ENCODE measurements at places on chromosomes 5 and 9.

GRCh38 chr5:138875552-138875875 is 379 bp upstream of the LRRTM2 start:
- no peak for DNase-seq

DNA sequence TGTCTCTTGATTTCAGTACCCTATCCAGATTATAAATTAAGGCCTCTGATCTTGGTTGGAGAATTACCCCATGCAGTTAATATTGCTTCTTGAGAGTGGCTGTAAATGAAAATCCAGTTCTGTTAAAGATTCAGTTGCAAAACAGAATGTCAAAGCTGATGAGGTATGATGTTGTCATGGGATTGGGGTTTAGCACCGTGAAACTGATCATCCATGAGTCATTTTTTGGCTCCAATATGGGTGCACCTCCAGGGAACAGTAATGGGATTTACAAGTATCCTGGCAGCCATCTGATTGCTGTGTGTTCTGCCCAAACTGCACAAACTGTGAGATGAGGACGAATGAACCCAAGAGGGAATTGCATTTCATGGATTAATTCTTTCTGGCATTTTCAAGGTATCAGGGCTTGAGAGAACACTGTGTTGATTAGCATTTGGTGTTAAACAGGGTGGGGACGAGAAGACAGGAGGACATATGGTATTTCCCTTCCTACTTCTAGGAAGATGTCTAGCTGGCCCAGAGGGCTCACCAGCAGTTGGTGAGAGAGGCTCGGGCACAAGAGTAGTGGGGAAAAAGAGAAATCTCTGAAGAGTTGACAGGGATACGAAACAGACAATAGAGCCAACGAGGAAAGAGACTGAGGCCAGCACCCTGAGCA is 214.7 kb downstream of the GAS1 start:
- DNase-seq: no peak

DNA sequence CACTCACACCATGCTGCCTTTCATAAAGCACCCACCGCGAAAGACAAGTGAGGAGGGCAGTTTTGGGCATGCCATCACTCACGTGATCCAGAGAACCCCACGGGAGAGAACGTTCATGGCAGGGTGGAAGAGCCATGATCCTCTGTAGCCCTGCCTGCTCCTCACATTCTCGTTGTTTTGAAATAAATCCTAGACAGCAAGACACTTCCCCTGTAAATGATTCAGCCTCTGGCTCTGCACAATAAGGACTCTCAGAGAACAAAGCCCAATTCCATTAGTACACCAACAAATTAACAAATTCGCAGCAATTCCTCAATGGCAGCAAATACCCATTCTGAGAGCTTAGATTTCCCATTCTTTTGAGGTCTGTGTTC is 71.5 kb downstream of the WNK2 start:
- DNase-seq: no peak

- no peak for DNase-seq
Measured at GRCh38 chr9:27537027-27537435, 7.4 kb upstream of the MOB3B start.

DNA sequence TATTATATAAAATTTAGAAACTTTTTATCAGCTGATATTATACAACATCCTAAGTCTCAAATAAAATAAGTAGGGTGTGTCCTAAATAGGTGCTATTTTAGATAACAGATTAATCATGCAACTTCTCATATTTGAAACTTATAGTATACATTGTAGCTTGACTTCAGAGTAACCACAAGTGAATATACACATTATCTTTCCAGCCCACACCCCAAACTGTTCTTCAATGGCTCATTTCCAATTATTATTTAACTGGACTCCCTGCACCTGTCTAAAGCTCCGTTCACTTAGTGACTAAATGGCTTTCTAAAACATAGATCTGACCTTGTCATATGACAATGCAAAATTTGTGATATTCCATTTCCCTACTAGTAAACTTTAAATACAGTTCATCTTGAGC is 490.9 kb upstream of the RGMB start:
- DNase-seq: no peak

DNA sequence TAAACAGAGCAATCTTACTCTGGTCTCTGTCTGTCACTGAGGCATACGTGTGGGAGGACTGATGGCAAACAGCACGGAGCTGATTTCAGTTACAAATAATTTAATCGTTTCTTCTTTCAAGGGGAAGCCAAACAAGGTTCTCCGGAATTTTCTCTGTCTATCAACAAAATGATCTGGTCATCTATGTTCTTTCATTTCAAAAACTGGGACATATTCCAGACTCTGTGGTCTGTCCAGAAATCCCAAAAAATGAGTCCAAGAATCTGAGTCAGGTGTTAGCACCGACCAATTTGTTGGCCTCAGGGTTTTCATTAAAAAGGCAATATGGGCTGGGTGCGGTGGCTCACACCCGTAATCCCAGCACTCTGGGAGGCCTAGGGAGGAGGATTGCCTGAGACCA is 69.9 kb upstream of the ZNF608 start:
- DNase-seq: no peak

GRCh38 chr9:135991771-135992170 is 30.6 kb upstream of the UBAC1 start:
- DNase-seq: no peak

DNA sequence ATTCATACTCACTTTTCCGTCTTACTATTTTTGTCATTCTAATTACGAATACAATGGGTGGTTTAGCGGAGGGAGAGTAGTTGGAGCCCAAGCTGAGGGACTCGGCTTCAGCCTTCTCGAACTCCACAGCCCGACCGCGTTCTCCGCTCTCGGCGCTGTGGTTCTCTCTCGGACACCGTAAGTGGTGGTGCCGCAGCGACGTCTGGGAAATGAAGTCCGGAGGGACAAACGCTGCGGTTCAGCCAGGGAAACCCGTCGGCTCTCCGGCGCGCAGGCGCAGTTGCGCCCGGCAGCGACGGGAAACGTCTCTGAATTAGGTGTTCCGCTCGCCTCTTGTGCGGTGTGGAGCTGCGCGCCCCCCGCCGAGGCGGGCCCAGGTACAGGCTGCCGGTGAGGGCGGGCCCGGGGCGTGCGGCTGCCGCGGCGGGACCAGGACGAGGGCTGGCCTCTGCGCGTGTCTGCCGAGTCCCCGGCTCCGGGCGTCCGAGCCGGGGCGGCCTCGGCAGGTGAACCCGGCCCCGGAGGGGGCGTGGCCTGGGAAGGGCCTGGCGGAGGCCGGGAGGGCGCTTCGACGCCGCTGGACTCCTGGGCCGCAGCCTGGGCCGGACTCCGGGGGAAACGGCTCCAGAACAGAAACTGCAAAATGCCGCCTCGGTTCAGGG is at the start of gene ZNF879:
Gene ZNF879, plus strand, starts transcription at position 277 of the 662 bp plus-strand sequence. CDS start 1,201 bp downstream, outside the sequence.
- DNase-seq: peak; percentile 92

DNA sequence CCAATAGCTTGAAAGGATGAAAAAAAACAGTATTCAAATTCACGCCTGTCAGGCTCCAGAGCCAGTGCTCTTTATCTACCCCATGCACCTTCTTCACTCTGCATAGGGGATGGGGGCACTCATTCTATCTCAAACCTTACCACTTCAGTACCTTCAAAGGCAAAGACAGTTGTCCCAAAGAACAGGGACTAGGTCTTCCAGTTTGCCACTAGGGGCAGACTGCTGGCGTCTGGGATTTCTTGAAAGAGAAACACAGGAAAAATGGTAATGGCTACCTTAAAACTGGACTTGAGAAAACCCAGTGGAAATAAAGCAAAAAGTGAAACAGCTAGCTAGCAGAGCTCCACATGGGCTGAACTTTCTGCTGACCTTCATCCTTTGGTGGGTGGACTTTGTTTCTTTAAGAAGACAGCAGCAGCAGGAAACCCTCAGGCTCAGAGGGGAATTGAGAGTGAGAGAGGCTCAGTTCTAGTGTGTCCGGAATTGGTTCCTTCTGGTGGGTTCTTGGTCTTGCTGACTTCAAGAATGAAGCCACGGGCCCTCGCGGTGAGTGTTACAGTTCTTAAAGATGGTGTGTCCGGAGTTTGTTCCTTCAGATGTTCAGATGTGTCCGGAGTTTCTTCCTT is 41.0 kb upstream of the SLC36A1 start:
- no peak for DNase-seq

DNA sequence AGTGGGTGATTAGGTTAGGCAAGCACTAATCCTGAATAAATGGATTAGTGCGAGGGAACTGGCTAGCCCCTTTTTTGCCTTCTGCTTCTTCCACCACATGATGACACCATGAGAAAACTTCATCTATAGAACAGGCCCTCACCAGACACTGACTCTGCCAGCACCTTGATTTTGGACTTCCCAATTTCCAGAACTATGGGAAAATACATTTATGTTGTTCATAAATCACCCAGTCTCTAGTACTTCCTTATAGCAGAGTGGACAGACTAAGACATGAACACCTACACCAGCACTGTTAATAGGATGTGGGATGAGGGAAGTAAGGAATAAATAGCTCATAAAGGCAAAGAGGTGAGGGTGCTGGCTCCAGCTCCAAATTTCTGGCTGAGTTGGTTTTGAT is 1.4 kb downstream of the ZNF622 start:
- no peak for DNase-seq

GRCh38 chr9:27395484-27395921 is 98.6 kb upstream of the EQTN start:
- no peak for DNase-seq

GRCh38 chr5:71830681-71831539 is 111.8 kb downstream of the CARTPT start:
- DNase-seq: no peak

DNA sequence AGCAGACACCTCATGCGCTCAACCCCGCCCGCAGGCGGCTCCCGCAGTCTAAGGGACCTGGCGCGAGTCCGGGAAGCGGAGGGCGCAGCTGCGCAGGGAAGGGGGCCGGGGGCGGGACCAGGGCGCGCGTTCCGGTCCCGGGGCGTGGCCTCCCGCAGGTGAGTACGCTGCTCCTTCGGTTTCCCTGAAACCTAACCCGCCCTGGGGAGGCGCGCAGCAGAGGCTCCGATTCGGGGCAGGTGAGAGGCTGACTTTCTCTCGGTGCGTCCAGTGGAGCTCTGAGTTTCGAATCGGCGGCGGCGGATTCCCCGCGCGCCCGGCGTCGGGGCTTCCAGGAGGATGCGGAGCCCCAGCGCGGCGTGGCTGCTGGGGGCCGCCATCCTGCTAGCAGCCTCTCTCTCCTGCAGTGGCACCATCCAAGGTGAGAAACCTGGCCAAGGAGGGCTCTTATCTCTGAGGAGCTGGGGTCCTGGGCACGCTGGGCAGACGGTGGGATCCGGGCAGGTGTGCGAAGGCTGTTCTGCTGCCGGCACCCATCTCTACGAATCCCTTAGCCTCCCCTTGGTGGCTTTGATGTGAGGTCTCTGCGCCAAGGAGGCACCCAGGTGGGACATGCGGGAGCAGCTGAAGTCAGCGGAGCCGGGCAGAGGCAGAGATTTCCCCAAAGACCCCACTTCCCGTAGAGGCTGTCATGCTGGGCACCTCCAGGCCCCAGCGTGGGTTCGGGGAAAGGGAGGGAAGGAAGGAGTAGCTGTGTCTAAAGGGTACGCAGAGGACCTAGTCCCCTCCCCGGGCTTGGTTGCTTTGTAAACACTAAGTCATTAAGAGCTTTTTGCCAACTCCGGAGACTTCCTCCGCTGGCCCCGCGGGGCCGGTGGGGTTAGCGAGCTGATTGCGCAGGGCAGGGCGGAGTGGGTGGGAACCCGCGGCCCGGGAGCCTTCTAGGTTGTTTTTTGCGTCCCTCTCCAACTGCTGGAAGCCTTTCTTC is at the start of gene F2RL1:
Gene F2RL1, plus strand, starts transcription at position 187 of the 988 bp plus-strand sequence. Its CDS starts 153 bp downstream, at position 340.
- peak; percentile 37 for DNase-seq

DNA sequence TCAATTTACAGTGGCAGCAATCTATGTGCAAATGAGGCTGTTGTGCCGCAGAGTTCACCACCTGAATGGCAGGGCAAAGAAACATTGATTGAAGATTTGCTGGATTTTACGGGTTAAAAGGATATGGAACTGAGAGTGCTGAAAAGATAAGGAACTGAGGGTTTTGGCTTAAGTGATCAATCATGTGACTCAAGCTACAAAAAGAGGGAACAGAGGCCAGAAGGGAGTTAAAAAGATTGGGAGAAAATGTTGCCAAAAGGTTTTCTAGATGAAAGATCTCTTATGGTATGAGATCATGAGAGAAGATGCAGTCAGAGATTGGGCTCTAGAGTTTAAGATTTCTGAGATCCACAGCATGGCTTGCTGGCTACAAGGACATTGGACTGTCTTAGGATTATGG is 7.9 kb upstream of the RIMOC1 start:
- no peak for DNase-seq

DNA sequence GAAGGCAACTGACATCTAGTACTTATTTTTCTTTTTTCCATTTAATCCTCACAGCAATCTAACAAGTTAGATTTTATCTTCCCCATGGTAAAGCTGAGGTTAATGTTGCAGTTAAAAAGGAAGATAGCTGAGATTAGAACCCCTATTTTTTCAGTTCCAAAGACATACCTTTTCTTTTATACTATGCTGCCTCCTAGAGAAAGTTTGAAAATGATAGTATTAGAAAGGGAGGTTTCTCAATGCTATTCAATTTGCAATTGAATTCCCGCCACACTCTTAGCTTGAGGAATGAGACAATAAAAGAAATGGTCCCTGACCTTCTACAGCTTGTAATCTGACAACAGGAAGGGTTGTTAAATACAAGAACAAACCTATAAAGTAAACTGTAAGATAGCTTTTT is 195.9 kb upstream of the TRIM32 start:
- DNase-seq: no peak

GRCh38 chr5:20536813-20537212 is 548.8 kb upstream of the CDH18 start:
- DNase-seq: no peak

GRCh38 chr5:97250113-97250512 is 67.1 kb upstream of the RIOK2 start:
- no peak for DNase-seq

DNA sequence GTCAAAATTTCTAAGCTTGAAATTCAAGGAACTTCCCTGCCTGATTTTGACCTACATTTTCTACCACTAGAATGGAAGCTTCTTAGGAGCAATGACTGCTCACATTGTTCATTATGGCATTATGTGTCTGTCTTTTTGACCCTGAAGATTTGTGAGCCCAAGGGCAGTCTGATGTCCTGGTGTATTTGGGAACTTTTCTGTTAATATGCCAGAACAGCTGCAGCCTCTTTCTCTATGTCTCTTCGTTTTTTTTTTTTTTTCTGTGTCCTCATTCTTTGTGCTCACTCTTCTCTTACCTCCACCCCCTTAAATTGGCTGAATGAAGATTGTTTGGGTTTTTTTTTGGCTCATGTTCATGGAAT is 34.8 kb upstream of the TMC1 start:
- no peak for DNase-seq

- DNase-seq: no peak
Measured at GRCh38 chr5:52041842-52042241, 658.6 kb downstream of the ISL1 start.

DNA sequence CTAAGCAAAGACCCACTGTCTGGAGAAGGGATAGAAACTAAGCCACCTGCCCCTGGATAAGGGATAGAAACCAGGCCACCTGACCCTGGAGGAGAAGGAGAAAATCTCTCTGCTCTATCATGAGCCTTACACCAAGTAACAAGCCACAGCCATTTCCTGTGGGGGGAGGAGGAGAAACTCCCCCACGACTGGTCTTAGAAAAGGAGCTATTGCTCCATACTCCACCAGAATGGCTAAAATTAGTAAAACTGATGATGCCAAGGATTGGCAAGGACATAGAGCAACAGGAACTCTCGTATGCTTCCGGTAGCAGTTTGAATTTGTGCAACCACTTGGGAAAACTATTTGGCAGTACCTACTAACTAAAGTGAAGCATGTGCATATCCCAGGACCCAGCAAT is 70.8 kb downstream of the ACTL7B start:
- DNase-seq: no peak

All from activated gamma-delta T cell treated with Interleukin-2 at 50 U/mL for 16 hours (primary cell).